ENCODE measurements at places on chromosomes 6 and 20. TPM values are rescaled to one million over a fixed set of nuclear protein-coding genes. Genes with fewer than 3 reads are reported as not detected.
A peak's percentile ranks its signal among the peaks of the same experiment; 100 is the strongest.

Gene DDX43
- total RNA-seq: 0.86 TPM

DNA sequence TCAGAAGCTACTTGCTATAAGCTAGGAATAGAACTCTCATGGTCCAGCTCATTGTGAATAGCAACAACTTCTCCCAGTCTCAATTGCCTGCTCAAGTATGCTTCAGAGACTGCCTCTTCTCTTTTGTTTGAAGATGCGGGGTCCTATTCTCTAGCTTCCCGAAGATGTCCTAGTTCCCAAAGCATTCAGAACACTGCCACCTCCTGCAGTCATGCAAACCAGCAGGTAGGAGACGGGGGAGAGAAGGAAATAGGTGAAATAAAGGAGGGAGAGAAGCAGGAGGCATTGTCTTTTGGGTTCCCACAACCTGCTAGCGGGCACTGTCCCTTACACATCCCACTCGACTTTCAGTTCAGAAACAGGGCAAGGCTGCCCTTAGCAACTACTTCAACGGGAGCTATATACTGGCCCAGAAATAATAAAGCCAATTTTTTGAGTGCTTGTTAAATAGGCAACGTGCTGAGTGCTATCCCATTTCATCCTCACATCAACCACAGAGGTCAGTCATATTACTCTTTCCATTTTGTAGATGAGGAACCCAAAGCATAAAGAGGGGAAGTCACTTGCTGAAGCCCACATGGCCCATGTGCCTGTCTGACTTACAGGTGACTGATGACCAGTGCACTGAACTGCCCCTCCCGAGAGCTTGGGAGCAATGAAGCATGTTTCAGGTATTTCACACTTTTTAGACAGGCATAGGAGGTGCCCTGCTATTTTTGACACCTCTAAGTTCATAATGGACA lies 61.9 kb upstream of the ATXN1 start:
- no peak for DNase-seq

GRCh38 chr6:169093066-169093723 lies 160.5 kb downstream of the THBS2 start:
- DNase-seq: no peak

GRCh38 chr20:4740774-4741431 lies 19.2 kb downstream of the PRND start:
- peak; percentile 46 for DNase-seq

Gene MLN
- total RNA-seq: not detected

Measured in fibroblast of villous mesenchyme (primary cell).